NCI-H524 treated with DMSO at 0.1 percent for 48 hours (cell line): ENCODE measurements at places on chromosomes 2 and 18.

DNA sequence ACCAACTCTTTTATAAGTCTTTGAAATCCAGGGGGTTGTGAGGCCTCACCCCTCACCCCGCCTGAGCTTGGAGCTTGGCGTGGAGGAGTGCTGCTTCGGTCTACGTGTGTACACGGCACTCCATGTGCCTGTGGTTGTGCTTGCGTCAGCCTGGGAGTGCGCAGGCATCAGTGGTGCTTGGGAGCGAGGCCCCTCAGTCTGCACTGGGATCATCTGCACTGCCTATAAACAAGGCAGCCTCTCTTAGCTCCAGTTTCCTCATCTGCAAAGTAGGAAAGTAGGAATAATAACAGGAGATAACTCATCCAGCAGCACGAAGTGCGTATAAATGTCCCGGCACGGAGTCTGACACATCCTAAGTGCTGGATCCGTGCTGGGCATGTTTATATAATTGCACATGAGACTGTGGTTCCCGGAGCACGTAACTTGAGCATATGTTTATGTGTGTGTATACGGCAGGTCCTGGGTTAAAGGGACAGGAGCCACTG lies 1.2 kb downstream of the GYPC start:
- DNase-seq = no peak

DNA sequence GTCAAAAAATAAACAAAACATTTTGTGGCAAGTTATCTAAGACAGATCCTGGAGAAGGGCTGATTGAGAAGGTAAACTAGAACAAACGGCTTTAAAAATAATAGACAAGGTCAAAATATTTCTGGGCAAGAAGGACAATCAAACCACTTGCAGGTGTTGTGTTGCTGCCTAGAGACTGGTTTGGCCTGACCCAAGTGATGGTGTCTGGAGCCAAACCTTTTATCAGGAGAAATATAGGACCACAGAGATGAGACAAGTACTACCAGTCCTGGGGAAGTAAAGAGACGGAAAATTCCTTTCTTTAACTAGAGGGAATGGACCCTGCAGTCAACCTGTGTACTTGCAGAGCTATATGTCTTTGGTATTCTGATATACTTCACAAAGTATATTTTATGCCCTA lies 44.2 kb downstream of the PLCL1 start:
- DNase-seq = no peak

DNA sequence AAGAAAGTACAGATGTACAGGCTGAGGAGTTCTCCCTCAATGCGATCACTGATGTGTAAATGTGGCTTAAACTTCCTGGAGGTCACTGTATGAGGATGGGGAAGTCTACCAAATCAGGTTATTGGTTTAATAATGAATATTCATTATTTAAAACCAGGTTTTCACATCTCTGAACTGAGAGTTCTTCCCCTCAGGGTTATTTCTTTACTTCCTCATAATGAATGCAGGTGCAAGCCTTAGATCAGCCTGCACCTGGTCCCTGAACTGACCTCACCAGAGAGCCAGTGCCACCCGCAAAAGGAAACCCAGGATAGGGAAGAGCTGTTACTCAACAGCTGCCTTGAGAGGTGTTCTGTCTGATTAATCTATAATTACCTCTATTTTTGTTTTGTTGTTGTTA lies 369.0 kb downstream of the EPHA4 start:
- no peak for DNase-seq

- DNase-seq = no peak
Measured at GRCh38 chr2:233446121-233446520, 91.8 kb downstream of the DGKD start.

DNA sequence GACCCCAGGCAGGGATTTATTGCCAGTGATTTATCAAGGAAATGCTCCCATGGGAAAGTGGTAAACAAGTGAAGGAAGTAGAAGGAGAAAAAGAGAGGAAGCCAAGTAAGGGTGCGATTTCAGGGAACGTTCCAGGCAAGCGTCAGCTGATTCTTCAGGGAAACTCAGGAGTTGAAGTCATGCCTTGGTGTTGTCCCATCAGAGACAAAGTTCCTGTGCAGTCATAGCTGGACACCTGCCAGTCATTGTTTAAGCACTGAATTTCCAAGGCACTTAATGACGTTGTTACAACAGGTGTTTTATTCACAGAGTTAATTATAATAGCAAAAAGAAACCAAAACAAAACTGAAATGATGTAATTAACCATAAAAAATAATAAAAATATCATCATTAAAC lies 381.8 kb upstream of the CRIM1 start:
- DNase-seq = no peak

GRCh38 chr2:51290725-51291124 lies 258.8 kb upstream of the NRXN1 start:
- no peak for DNase-seq

DNA sequence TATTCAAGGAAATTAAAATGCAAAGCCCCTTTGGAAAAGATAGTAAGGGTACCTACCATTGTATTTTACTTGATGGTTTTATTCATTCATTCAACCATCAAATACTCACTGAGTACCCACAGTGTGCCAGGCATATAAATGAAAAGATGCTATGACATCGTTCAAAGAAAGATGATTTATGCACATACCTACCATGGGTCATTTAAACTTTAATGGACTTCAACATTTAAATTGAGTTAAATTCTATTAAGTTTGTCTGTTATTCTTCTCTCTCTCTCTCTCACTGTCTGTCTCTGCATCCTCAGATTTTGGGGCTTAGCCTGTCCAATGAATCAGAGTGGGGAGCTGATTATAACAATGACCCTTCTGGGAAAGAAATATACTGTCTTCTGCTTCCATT lies 87.9 kb downstream of the CERS6 start:
- no peak for DNase-seq

DNA sequence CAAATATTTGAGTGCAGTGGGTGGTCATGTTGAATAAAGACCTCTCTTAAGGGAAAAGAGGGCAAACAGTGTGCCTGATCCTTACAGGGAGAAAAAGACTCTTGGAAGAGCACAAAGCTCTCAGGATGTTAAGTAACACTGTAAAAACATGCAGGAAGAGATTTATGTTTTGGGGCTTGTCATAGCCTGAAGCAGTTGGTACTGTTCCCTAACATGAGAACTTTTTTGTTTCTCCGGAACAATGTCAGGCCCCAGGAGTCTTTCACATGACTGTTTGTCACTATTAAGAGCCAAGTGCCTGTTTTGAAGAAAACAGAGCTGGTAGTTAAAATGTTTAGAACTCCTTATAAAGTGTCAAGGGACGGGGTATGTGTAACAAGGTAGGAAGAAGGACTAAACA lies 83.7 kb upstream of the B3GNT2 start:
- no peak for DNase-seq

DNA sequence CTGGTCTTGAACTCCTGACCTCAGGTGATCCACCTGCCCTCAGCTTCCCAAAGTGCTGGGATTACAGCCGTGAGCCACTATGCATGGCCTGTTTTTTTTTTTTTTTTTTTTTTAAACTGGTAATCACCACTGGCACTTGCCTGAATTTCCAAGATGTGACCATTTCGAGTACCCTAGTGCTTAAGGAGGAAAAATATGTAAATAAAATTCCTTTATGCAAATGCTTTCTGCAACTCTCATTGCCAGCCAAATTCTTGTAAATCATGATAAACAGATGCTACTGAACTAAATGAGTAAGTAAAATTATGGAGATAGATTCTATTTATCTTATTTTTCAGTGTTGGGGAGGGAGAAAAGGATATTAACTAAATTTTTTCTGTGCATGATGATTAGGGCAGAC lies 18.6 kb downstream of the CDCA7 start:
- no peak for DNase-seq
